Esophagus squamous epithelium (tissue), 5 donors: ENCODE measurements at places on chromosomes 4 and X.

DNA sequence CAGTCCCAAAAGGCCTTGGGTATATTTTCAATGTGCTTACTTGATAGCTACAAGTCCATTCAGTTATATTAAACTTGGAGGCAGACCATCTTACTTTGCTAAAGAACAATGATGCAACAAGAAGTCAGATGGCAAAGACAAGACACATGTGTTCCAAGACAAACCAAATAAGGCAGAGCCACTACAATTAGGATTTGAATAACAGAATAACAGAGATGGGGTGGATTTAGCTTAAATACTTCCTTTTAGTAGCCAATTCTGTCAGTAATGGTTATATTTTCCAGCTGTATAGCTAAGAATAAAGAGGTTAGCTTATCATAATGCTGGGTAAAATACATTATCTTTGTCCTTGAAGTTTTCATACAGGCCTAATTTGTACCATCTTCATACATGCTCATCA is 37.7 kb upstream of the FRAS1 start:
- no peak for DNase-seq

DNA sequence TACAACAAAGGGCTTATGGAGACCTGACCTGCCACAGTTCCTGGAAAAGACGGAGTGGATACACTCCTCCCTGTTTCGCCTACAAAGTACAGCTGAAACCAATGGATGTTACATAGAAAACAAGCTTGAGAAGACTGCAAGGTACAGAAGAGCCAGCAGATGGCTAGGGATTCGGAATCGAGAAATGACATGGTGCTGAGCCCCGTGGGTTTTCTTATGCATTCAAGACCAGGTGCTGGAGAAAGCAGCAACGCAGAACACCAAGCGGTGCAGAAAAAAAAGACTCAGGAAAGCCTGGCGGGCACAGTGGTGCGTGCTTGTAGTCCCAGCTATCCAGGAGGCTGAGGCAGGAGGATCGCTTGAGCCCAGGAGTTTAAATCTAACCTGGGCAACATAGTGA is 13.8 kb downstream of the TIMM17B start:
- no peak for DNase-seq

DNA sequence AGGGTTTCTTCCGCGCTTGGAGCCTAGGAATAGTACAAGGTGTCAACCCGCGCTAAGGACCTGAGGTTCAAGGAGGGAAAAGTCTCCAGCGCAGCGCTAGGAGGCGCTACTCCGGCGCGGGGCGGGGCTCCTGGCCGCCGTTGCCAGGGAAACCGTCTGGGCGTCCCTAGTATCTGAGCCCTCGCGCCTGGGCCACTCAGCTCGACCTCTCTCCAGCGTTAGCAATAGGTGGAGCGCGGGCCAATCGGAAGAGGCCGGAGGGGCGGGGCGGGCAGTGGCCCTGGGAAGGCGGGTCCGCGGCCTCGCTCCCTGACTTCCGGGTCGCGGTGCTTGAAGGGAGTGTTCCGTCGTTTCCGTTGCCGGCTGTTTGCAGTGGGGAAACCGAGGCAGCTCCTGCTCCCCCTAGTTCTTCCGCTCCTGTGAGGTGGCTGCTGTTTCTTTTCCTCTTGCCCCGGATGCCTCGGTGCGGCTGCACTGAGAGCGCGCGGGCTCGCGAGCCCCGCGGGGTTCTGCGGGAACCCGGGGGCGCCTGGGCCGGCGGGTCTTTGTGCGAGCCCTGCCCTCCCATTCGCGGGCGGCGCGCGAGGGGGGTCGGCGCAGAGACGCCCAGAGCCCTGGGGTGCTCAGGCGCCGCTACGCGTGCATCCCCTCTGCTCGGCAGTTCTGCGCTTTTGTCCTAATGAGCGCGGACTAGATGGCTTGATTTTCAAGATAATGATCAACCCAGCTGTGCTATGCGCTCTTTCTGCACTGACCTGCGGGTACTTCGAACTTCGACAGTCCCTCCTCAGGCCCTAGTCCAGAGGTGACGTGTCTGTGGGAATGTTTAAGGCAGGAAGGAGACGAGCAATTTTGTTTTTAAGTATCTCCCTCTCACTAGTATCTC is at the start of gene ELMOD2:
Gene ELMOD2 (plus strand): TSS at position 312 of the 886 bp plus-strand sequence. CDS start 1,261 bp downstream, outside the sequence.
- peak; percentile 92 for DNase-seq

GRCh38 chr4:81454499-81454898 is 17.2 kb downstream of the RASGEF1B start:
- DNase-seq = no peak

GRCh38 chrX:9864011-9864410 is 77.8 kb downstream of the SHROOM2 start:
- DNase-seq = no peak

GRCh38 chr4:125750828-125751466 is 436.2 kb downstream of the FAT4 start:
- no peak for DNase-seq

- no peak for DNase-seq
Measured at GRCh38 chr4:119210775-119211174, 1.7 kb upstream of the USP53 start.

DNA sequence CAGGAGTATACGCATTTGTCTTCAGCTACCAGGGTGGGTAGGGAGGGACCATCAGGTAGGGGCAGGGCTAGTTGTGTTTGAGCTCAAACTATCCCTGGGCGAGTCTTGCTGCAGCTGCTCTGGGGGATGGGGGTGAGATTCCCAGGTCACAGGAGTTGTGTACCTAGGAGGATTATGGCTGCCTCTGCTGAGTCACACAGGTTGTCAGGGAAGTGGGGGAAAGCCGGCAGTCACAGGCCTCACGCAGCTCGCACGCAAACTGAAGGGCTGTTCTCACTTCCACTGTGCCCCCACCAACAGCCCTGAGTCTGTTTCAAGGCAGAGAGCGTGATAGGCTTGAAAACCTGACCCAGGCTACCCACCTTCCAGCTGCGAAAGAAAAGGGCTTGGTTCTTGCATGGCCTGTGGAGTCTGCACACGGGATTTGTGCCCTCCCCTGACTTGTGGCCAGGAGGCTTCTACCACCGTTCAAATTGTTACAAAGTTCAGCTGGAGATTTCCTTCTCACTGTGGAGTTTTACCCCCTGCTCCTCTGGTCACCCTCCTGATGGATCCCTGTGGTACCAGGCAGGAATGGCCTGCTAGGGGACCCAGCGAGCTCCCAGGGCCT is 63.8 kb downstream of the ARFIP1 start:
- no peak for DNase-seq

DNA sequence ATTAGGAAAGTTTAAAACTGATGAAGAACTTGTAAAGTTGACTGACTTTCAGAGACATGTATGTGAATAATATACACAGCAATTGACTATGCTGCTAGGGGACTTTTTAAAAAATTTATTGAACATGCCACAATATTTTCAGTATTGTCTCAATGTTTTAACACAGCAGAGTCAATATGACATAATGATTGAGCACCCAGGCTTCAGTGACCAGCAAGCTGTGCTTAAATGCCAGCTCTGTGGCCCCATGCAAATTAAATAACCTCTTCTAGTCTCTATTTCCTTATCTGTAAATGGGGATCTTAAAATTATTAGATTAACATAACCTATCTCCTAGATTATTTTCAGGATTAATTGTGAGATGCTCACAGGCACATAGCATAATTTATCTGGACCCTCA is 56.8 kb upstream of the TXK start:
- DNase-seq = no peak

DNA sequence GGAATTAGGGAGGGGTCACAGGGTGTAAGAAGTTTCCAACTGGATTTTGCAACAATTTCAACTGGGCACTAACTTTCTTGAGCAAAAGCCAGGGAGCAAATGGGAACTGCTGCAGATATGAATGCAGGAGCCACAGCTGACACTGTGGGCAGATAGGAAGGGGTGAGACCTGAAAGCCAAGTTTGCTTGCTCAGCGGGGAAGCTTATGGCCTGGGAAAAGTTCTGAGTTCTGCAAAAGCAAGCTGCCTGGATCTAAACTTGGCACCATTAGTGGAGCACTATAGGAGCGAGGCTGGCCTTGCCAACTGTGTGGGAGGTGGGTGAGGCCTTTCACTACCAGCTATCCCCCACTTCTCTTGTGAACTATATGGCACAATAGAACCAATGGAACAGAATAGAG is 11.1 kb downstream of the CYSLTR1 start:
- no peak for DNase-seq

GRCh38 chr4:183828125-183828524 is 77.0 kb upstream of the STOX2 start:
- no peak for DNase-seq

DNA sequence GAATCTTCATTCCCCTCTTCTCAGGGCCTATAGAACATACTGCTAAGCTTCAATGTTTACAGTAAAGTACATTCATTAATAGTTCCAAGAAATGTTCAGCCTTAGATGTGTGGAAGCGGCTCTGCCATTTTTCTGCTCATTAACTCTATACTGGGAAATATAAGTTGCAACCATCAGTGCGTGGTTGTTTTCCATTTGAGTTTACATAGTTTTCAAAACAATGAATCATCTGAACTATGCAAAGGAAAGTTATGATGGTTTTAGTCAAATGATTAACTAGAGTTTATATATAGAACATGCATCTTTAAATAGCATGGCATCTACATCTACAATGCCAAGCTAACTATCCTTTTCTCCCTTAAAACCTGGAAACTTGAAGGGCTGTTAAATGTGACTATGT is 29.6 kb downstream of the LEF1 start:
- DNase-seq = no peak

- no peak for DNase-seq
Measured at GRCh38 chrX:27380163-27380845, 82.8 kb downstream of the PPP4R3C start.

GRCh38 chr4:2714918-2715317 is 41.2 kb downstream of the TNIP2 start:
- no peak for DNase-seq

GRCh38 chr4:1246901-1247863 is 1.7 kb downstream of the CTBP1 start:
- no peak for DNase-seq

GRCh38 chr4:145870155-145871020 is 68.2 kb downstream of the ZNF827 start:
- DNase-seq = no peak

GRCh38 chrX:19893727-19894126 is 6.3 kb upstream of the SH3KBP1 start:
- no peak for DNase-seq

GRCh38 chrX:16785247-16786138 is 773 bp upstream of the TXLNG start:
- DNase-seq = no peak

DNA sequence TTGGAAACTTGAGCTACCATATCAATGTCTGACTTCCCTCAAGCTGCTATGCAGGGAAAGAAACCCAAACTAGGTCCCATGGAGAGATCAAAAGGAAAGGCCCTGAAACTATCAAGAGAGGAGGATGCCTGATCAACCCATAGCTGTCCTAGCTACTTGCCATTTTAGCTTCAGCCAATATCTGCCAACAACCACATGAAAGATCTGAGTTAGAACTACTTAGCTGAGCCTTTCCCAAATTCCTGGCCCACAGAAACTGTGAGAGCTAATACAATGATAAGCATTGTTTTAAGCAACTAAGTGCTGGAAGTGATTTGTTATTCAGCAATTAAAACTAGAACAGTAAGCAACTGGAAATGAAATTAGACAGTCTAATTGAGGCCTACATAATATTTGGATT is 6.3 kb upstream of the ARHGEF38 start:
- DNase-seq = no peak
